ENCODE measurements at places on chromosomes 16 and 17.

DNA sequence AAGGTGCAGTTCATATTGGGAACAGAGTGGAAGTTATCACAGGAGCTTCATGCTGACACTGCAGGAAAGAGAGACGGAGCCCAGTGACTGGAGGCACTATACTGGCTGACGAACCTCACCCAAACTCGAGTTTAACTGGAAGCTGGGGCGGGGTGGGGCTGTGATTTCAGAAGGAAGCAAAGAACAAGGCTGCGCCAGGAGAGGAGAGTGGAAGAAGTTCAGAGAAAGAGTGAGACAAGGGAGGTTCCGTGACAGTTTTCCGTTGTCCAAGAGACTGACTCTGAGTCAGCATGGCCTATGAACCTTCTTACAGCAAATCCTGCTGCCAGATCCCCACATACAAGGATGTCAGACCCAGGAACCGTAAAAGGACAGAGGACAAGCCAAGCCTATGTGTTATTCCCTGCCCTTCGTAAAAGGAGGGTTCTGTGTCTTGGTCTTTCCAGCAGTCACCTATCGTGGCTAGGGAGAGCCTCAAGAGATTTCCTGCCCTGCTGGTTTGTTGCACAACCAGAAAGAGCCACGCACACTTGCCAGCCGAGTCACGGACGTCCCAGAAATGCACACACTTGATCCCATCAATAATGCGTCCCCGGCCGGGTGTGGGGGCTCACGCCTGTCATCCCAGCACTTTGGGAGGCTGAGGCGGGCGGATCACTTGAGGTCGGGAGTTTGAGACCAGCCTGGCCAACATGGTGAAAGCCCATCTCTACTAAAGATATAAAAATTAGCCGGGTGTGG lies 5.1 kb downstream of the PITPNA start:
- no peak for DNase-seq

DNA sequence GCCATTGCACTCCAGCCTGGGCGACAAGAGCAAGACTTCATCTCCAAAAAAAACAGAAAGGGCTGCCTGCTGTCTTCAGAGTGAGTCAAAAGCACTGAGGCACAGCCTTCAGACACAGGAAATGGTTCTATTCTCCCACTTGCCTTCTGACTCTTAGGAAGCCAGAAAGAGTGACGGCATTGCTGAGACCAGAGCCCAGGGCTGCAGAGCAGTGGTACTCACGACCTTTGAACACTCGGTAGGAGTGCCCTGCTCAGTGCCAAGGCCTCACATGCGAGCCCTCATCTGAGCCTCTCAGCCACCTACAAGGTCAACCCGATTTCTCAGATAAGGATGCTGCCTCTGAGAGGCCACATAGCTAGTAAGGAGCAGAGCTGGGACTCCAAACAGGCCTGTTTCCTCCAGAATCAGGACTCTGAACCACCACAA lies 3.5 kb upstream of the ITGAE start:
- DNase-seq = no peak

DNA sequence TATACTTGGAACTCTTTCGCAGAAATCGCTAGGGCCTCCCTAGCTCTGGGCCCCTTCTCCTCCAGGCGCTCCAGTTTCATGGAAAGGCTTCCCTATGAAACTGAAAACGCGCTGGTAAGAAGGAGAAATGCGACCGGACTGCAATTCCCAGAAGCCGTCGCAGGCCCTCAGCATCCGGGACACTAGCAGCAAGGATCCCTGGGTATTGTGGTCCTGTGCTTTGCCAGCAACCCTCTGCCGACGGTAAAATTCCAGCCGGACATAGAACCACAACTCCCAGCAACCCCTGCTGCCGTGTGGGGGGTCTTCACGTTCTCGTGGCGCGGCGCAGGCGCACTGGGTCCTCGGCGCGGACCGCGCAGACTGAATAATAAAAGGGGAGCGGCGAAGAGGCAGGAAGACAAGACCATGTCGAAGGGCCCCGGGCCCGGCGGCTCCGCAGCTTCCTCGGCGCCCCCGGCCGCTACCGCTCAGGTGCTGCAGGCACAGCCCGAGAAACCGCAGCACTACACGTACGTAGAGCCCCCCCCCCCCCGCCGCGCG lies at the start of gene UNK:
TSS of gene UNK (plus strand) at position 334 of the 543 bp plus-strand sequence. CDS start at position 409, 75 bp downstream.
- peak; percentile 100 for DNase-seq

GRCh38 chr17:49861150-49861884 lies 13.4 kb upstream of the TAC4 start:
- peak; percentile 56 for DNase-seq

- peak; percentile 72 for DNase-seq
Measured at GRCh38 chr17:76296186-76296585, 11.9 kb downstream of the QRICH2 start.

- no peak for DNase-seq
Measured at GRCh38 chr16:24816688-24817087, 29.1 kb upstream of the SLC5A11 start.

- DNase-seq = no peak
Measured at GRCh38 chr16:54652201-54652770, 278.4 kb upstream of the IRX5 start.

- no peak for DNase-seq
Measured at GRCh38 chr17:596287-596686, 118.4 kb downstream of the VPS53 start.

- DNase-seq = no peak
Measured at GRCh38 chr16:52572656-52573055, 25.7 kb upstream of the TOX3 start.

Measured in muscle of back (tissue), 13 donors.